Head of caudate nucleus (tissue), 42 donors: ENCODE measurements at places on chromosomes 16 and 17.

GRCh38 chr17:37813751-37814150, 68.9 kb upstream of the HNF1B start:
- no peak for DNase-seq

- peak; percentile 5 for DNase-seq
Measured at GRCh38 chr17:47810200-47810821, 11.3 kb downstream of the OSBPL7 start.

DNA sequence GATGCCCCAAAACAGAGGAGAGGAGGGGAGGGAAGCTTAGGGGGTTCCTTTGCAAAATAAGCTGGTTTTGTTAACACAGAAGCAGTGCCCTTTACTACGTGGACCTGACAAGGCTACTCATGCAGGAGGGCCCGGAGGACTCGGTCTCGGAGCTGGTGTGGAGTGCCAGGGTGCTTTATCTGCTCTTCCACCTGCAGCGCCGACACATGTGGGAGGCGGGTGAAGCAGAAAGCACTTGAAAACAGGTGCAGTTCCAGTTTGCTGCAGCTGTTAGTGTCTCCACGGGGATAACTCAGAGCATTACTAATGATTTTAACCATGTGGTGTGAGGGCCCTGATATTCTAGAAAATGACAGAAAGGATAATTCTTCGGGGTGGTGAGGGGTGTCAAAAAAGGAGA, 35.0 kb upstream of the MNT start:
- peak; percentile 40 for DNase-seq

- no peak for DNase-seq
Measured at GRCh38 chr17:82107341-82107860, 9.4 kb upstream of the FASN start.

GRCh38 chr17:56765449-56765848, 68.3 kb downstream of the C17orf67 start:
- DNase-seq = no peak

GRCh38 chr16:87415441-87415840, 23.3 kb downstream of the MAP1LC3B start:
- DNase-seq = no peak

DNA sequence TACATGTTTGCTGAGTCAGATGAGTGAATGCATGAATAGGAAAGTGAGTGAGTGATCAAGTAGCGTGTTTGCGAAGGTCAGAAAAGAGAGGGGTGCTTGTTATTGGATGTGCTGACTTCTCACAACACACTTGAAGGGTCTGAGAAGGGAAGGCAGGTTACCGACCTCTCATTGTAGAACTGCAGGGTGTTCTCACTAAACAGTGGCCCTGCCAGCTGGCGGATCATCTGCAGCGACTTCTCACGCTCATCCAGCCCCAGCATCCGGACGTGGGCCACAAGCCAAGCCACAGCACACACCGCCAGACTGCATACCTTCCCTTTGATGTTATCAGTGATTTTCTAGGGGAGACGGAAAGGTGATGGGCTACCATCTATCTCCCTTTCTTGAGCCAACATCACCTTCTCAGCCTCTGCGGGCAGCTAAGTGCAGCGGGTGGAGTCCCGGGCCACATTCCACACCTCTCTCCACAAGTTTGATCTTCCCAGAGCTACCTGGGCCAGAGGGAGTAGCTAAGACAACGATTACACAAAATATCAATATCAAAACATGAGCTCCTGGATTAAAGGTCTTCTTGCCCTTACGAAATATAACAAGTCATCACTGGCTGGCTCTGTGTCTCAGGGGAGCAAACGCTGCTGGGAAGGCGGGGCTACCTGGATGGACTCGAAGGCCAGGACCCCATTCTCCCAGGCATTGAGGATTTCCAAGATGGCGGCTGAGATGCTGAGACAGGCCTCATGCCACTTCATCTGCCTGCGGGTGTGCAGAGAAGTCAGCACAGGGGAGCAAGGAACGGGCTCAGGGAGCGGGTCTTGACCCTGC, 11.0 kb downstream of the CSF3 start:
- no peak for DNase-seq

- no peak for DNase-seq
Measured at GRCh38 chr17:2020721-2021120, 4.4 kb downstream of the RTN4RL1 start.

GRCh38 chr17:41581366-41582060, 5.2 kb downstream of the KRT14 start:
- no peak for DNase-seq

DNA sequence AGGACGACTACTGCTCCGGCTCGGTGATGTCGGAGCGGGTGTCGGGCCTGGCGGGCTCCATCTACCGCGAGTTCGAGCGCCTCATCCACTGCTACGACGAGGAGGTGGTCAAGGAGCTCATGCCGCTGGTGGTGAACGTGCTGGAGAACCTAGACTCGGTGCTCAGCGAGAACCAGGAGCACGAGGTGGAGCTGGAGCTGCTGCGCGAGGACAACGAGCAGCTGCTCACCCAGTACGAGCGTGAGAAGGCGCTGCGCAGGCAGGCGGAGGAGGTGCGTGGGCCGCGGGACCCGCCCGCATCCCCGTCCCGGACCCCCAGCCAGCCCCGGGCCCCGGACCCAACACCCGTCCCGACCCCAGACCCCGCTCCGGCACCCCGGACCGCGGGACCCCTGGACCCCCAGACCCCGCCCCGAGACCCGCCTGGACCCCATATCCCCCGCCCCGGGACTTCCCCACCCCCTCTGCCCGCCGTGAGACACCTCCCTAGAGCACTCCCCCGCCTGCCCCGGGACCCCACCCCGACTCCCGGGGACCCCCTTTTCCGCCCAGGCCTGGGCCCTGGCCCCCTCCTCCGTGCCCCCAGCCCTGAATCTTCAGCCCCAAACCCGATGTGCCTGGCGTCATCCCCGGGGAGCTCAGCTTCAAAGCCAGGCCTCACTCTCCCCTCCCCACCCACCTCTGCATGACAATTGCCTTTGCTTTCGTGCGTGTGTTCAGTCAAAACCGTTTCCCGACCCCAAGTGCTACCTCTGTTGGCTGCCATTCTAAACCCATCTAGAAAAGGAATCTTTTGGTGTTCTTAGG, 594 bp downstream of the MAPK8IP3 start:
- DNase-seq = peak; percentile 19

- no peak for DNase-seq
Measured at GRCh38 chr17:17672453-17673368, 8.5 kb upstream of the RAI1 start.

- DNase-seq = no peak
Measured at GRCh38 chr16:2148714-2149629, 547 bp downstream of the RAB26 start.

- no peak for DNase-seq
Measured at GRCh38 chr16:89759746-89760340, 38.5 kb downstream of the ZNF276 start.

DNA sequence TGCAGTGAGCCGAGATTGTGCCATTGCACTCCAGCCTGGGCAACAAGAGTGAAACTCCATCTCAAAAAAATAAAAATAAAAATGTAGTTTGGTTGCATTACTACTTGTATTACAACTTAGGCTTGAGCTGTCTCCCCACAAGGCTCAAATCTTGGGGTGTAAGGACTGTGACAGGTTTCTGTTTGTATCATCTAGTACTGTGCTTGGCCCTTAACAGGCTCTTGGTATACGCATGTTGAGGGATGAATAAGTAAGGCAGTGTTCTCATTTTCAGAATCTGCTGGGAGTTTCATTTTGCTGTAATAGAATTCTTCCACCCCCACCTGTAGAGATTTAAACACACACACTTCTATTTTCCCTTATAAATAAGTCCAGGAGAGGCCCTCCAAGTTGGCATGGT, 289.4 kb upstream of the EEF2KMT start:
- no peak for DNase-seq

- DNase-seq = peak; percentile 55
Measured at GRCh38 chr17:1179818-1180742, at the start of gene ABR. TSS of gene ABR (minus strand) at chr17:1179981. CDS start at chr17:1179727, 254 bp downstream.

- no peak for DNase-seq
Measured at GRCh38 chr16:66658143-66658859, 38.2 kb downstream of the CMTM4 start.

GRCh38 chr16:1863681-1864460, 8.1 kb downstream of the MEIOB start:
- no peak for DNase-seq

DNA sequence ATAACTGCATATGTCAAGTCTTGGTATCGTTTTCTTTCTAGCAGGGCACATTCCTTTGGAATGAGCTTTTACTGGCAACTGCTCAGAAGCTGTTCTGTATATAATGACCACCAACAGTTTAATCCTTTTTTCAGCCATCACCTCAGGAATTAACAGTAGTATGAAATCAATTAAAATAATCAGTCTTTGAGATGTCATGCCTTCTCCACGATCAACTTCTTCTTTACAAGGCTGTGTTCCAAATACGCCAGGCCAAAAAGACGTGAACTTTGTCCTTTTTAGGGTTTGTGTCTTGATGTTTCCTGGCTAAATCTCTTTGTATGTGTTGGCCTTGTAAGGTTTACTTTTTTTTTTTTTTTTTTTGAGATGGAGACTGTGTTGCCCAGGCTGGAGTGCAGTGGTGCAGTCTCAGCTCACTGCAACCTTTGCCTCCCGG, 54.9 kb downstream of the ABCC1 start:
- no peak for DNase-seq

- peak; percentile 67 for DNase-seq
Measured at GRCh38 chr17:64938925-64939474, 19.7 kb upstream of the LRRC37A3 start.

DNA sequence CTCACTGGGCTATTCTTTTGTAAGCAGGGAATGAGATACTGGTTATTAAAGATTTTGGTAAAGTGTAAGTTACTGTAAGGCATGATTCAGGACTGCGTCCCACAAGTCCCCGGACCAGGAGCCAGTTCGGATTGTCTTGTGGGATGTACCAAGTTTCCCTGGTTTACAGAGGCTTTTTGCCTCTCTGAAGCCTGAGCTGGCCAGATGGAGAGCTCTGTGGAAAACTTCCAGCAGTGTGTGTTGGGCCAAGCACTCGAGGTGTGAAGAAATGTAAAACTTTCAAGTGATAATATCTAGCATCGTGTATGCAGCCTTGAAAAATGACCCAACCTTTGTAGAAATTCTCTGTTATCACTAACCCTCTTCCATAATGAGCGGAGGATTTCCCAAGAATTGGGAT, 2.4 kb downstream of the EPN2 start:
- no peak for DNase-seq

DNA sequence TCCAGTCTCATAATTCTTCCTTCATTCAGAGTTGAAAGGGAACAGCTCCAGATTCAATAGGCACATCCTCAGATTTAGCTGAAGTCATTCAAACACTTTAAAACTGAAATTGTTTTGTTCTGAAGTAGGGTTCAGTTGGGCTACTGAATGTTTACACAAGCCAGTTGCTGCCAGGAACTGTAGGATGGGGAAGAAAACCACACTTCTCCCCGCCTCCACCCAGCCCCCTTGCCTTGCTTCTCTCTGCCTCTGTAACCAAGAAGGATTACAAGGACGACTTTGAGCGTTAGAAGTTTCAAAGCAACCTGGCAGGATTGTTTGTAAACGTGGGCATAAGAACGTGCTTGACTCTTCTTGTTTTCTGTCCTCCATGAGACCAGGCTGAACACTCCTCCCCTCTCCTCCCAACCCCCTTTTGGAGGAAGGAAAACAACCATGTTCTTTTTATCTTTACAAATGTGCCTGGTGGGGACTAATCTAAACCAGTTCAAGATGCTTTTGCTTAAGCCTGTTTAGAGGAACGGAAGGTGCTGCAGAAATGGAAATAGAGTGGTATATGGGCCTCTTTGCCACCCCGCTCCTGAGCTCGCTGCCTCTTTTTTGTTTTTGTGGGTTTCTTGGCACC, 287.9 kb downstream of the FTO start:
- no peak for DNase-seq

- no peak for DNase-seq
Measured at GRCh38 chr16:85465328-85466303, 147.5 kb upstream of the GSE1 start.

DNA sequence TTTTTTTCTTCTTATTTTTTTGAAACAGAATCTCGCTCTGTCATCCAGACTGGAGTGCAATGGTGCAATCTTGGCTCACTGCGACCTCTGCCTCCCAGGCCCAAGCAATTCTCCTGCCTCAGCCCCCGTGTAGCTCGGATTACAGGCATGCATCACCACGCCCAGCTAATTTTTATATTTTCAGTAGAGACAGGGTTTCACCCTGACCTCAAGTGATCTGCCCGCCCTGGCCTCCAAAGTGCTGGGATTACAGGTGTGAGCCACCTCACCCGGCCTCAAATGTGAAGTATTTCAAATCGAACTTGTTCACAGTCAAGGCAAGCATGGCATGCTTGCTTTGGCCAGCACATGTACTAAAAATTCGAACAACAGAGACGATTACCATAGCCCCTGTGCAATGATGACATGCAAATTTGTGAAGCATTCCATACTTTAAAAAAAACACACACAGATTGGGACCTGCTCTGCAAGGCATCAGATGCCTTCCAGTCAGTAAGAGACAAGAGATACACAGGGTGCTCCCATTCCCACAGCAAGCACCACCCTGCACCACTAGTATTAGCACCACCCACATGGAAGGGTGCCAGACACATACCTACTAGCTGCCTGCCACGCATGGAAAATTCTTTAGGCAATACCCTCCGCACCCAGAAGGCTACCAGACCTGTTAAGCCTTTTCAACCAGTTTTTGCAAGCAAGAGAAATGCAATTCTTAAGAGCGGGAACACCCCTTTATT, 47.2 kb downstream of the ANKRD11 start:
- DNase-seq = peak; percentile 36
